ENCODE measurements at places on chromosomes 6 and 20.

DNA sequence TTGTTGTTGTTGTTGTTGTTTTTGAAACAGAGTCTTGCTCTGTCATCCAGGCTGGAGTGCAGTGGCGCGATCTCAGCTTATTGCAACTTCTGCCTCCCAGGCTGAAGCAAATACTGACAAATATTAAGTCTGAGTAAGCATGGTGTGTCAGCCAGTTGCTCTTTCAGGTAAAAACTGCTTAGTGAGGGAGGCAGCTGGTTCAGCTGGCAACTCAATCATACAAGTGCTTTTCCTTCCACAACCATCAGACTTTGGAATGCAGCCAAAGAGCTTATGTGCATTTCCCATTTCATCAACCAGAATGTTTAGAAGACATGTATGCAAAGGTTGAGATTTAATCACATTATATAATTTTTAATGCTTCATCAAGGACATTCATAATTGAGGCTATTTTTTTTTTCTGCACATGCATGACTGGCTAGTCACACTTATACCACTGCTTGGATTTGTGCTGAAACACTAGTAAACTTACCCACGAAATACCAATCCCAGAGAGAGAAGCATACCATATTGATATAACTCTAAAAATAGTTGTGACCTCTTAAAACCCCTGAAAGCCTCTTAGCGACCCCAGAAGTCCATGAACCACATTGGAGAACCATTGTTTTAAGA lies 56.0 kb downstream of the CLIC5 start:
- no peak for DNase-seq

- no peak for DNase-seq
These were observed 143.1 kb upstream of the MOCS1 start for GRCh38 chr6:40077315-40077714.

GRCh38 chr6:14658886-14659561 lies 541.5 kb downstream of the CD83 start:
- no peak for DNase-seq

DNA sequence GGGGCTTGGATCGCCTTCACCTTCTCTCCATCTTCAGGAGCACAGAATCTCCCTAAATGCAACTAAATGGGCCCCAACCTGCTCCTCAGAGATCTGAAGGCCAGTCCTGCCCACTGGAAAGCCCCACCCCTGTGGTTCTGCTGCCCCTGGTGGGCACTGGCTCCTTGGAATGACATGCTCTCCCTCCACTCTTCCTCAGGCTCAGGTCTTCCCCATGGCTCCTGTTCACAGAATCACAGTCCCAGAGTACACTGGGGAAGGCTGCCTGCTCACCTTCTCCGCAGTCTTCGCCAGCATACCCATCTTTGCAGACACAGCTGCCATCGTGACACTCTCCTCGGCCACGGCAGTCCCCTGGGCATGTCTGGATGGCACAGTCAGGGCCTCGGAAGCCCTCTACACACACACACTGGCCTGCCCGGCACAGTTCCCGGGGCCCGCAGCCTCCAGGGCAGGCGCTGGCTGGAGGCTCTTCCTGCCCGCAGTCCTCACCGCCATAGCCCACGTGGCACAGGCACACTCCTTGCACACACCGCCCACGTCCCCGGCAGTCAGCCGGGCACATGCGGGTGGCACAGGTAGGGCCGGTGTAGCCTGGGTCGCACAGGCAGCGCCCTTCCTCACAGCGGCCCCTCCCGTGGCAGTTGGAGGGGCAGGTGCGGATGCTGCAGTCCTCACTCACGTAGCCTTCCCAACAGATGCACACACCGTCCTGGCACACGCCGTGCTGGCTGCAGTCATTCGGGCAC lies 13.6 kb downstream of the TNXB start:
- DNase-seq, result no peak

DNA sequence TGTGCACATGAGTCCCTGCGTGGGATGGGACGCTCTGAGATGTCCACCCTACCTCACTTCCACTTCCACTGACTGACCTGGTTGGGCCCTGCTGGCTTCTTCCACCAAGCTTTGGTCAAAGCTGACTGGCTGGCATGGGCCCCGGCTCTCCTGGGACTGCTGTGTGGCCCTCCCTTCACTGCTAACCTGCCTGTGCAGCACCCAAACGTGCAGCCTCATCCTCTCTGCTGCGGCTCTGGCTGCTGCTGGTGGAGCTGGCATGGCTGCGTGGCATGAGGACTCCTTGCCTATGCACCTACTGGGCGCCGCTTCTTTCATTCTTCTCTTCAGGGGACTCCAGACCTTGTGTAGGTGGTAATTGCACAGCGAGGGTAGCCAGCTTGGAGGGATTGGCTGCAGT lies 18.7 kb upstream of the IP6K3 start:
- DNase-seq, result no peak

DNA sequence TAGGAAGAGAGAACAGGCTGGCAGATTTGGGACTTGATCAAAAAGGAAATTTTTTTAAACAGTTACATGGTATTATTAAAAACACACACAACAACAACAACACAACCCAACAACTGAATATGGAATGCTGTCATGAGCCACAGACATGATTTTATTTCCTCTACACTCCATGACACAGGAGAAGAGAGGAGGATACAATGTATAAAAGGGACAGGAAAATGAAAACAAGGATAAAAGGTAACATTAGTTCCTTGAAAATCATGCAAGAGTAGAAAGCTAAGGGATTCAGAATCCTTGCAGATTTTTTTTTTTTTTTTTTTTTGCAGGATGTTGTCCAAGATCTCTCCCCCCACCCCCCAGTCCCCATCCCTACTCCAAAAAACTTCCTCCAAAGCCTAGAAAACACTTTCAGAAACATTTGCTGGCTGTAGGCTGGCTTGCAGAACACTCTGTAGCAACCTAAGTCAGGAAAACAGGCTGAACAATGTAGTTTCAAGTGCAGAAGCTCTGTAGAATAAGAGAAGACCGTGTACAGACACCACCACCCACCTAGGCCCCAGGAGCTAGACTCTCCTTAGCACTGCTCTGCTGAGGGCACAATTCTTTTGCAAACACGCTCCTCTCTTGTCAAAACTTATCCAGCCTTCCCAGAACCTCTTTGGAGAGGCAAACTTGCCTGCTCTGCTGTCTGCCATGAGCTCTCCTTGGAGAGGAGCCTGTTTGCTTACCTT lies 845 bp downstream of the ZMYND8 start:
- DNase-seq, result no peak

DNA sequence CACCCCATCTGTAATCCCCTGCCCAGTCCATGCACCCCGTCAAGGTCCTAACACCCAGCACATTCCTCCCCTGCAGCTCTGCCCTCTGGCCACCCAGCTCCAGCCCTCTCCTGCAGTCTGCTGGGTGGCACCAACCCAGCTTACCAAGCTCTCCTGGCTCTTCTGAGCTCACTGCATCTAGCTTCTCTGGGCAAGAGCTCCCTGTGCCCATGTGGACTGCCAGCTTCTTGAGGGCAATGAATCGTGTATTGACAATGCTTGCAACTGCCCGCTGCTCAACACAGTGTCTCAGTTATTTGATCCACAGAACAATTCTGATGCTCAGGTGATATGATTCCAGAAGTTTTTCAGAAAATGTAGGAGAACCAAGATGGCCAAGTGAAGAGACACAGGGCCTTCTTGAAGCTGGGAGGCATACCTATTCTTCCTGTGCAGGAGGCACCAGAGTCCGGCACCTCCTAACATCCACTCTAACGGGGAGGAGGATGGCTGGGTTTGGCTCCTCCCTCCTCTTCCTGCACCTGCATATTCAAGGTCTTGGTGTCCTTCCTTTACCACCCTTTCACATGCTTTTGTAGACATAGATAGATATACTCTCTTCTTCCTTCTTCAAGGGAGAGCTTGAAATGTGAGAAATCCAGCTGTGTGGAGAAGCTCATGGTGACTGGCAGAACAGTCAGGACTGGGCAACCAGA lies 85.6 kb downstream of the TRERF1 start:
- DNase-seq, result no peak

GRCh38 chr6:31525932-31526591 lies 2.7 kb upstream of the MCCD1 start:
- no peak for DNase-seq

GRCh38 chr6:152879681-152880080 lies 103.2 kb downstream of the FBXO5 start:
- DNase-seq, result no peak

DNA sequence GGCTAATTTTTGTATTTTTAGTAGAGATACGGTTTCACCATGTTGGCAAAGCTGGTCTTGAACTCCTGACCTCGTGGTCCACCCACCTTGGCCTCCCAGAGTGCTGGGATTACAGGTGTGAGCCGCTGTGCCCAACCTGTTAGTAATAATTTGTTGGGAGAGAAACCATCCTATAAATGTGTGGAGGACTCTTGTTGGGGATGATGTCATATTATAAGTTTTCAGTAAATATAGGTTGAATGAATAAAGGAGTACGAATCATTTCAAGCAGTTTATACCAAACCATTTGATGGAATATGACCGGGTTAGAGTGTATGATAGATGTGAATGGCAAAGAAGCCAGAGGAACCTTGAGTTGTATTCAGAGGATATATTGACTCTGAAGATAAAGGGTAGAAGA lies 240.8 kb downstream of the SAMD5 start:
- no peak for DNase-seq

GRCh38 chr6:34412016-34412415 lies 13.9 kb downstream of the RPS10 start:
- DNase-seq, result no peak

- DNase-seq, result peak; percentile 96
These were observed 6.1 kb downstream of the SYNGAP1 start for GRCh38 chr6:33425668-33426577.

GRCh38 chr6:142631517-142632385 lies 313.2 kb downstream of the HIVEP2 start:
- DNase-seq, result no peak

DNA sequence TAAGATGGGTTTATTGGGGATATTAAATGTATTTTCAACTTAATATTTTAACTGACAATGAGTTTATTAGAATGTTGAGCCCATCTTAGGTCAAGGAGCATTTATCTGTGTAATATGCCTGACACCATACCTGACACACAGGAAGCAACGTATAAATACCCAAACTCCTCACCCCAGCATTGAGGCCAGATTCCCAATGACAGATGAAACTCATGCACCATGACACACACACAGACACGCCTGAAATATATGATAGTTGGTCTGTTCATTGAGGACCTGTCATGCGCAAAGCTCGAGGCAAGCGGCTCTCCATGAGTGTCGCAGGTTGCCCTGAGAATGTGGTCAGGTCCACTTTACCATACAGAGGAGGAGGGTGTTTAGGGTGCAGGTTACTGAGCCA lies 64.1 kb downstream of the GFOD1 start:
- no peak for DNase-seq

DNA sequence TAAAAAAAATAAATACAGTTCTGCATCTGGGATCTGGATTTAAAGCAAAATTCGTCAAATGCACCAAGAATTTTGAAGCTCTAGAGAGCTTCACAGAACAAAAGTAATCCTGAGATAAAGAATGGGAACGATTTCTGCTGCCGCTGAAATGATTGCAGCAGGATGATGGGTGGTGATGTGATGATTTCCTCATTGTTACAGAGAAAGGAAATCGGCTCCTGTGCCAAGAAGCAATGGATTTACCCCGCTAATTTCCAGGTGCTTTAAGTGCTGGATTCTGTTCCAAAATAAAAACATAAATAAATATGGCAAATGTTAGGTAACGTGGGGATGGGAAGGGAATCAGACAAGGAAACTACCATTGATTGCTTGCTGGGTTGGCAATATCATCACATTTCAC lies 1067.9 kb upstream of the MAP3K7 start:
- DNase-seq, result no peak

DNA sequence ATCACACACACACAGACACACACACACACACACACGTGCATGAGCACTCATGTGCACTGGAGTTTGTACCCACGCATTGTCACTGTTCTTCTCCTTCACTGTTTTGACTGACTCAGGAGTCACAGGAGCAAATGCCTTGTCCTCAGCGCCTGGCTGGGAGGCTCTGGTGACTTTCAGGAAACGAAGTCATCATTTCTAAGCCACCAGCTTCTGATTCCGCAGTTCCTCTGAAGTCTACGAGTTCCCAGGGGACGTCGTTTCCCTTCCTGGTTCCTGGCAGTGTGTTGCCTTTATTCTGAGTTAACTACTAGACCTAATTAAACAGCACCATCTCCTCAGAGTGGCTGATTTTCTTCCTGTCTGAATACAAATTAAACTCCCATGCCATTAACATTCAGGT lies 82.2 kb upstream of the PMEPA1 start:
- DNase-seq, result peak; percentile 55

DNA sequence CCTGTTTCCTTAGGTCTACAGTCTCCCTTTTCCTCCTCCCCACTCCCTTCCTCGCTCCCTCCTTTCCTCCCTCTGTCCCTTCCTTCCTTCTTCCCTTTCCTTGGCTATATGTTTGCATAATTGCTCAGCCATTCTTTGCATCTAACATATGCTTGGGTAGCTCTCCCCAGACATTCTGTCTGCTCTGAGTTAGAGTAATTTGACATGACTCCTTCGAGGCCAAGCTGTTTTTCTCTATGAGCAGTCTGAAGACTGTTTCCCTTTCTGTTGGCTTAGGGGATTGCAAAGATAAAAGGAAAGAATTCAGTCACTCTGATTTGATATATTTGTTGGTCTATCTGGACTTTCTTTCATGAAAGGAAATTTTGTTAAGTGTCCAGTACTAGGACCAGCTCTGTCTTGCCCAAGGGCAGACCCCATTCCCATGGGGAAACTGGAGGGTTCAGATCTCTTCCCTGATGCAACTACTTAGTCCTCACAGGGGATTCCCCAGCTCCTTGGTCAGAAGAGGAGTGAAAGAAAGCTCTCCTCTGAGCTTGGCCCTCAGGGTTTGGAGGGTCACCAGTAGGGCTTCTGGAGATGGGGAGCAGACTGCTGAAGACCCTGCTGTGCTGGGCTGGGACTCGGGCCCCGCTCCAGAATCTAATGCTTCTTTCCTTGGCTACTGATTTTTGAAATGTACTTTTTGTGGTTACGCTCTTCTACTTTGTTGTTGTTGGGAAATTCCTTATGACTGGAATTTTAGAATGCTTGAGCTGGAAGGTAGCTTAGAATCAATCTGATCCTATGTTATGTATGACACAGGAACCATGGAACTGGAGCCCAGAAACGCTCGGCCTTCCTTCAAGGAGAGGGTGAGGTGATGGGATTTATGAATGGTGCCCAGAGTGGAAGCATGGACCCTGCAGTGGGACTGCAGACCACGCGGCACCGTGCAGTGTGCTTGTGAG lies 63.7 kb upstream of the SLC22A23 start:
- DNase-seq, result no peak

- no peak for DNase-seq
These were observed 81.3 kb downstream of the RPP40 start for GRCh38 chr6:4922488-4923037.

GRCh38 chr20:18005170-18005989 lies 36.6 kb downstream of the MGME1 start:
- no peak for DNase-seq

DNA sequence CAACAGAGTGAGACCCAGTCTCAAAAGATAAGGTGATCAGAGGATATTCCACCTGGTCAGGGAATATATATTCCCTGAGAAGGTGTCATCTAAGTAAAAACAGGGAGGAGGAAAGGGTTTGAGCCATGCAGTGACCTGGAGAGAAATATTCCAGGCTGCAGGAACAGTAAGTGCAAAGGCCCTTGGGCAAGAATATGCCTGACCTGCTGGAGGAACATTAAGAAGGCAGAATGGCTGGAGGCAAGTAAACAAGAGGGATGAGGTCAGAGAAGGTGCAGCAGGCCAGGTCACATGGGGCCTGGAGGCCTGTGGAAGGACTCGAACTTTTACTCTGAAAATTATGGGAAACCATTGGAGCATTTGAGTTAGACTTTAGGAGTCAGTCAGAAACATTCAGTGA lies 6.7 kb downstream of the DEF6 start:
- DNase-seq, result peak; percentile 24

Measured in mesenteric fat pad (tissue), 1 donor.